HCT116 (cell line): ENCODE measurements at places on chromosomes 6 and 20. TPM values are rescaled to one million over a fixed set of nuclear protein-coding genes. Genes with fewer than 3 reads are reported as not detected.

Gene BPI
- not detected for total RNA-seq

Gene PTPN1
- total RNA-seq, result 47.5 TPM

Gene SLC29A1
- total RNA-seq, result 67.6 TPM

Gene HAO1
- total RNA-seq, result 0.12 TPM

Gene MATN4
- 0.64 TPM for total RNA-seq

Gene GHRH
- not detected for total RNA-seq

Gene LAMA2
- total RNA-seq, result 8.2 TPM

Gene SLPI
- total RNA-seq, result 5.4 TPM

- H3K4me3 ChIP-seq, result no peak overlapping the region
- no peaks in the 10 kb centered on the region for H3K27me3 ChIP-seq
- H3K4me1 ChIP-seq, result no peaks in the 10 kb centered on the region
- no peak for DNase-seq
- H3K27ac ChIP-seq, result no peak overlapping the region
These were observed 510.5 kb downstream of the PHF3 start for GRCh38 chr6:64146094-64146493.

GRCh38 chr6:129500958-129501739, 208.8 kb downstream of the ARHGAP18 start:
- no peaks in the 10 kb centered on the region for H3K27me3 ChIP-seq
- H3K4me1 ChIP-seq, result peaks cover 67% of the 10 kb centered on the region
- peak; percentile 98 for DNase-seq
- H3K4me3 ChIP-seq, result peak overlapping the region; percentile 36

- H3K27me3 ChIP-seq, result no peaks in the 10 kb centered on the region
- DNase-seq, result no peak
- no peaks in the 10 kb centered on the region for H3K36me3 ChIP-seq
- no peak overlapping the region for H3K4me3 ChIP-seq
- H3K4me1 ChIP-seq, result no peaks in the 10 kb centered on the region
These were observed 200.3 kb downstream of the HTR1B start for GRCh38 chr6:77263003-77263402.

- H3K27me3 ChIP-seq, result no peaks in the 10 kb centered on the region; the same call in 1 of the 2 replicates
- H3K4me1 ChIP-seq, result peaks cover 5% of the 10 kb centered on the region; the same call in 1 of the 2 replicates
- no peak overlapping the region for H3K27ac ChIP-seq
- no peak overlapping the region for H3K4me3 ChIP-seq
- no peaks in the 10 kb centered on the region for H3K36me3 ChIP-seq
- peak; percentile 46 for DNase-seq
These were observed 101.7 kb upstream of the FOXA2 start for GRCh38 chr20:22686097-22686496.

GRCh38 chr6:81624453-81624852, 128.0 kb downstream of the TENT5A start:
- H3K4me3 ChIP-seq, result no peak overlapping the region
- no peaks in the 10 kb centered on the region for H3K27me3 ChIP-seq
- H3K36me3 ChIP-seq, result no peaks in the 10 kb centered on the region
- H3K27ac ChIP-seq, result no peak overlapping the region
- no peak for DNase-seq

GRCh38 chr20:61497029-61497627, 245.1 kb downstream of the CDH4 start:
- no peak for DNase-seq
- no peak overlapping the region for H3K4me3 ChIP-seq
- H3K4me1 ChIP-seq, result no peaks in the 10 kb centered on the region
- H3K36me3 ChIP-seq, result no peaks in the 10 kb centered on the region
- H3K27ac ChIP-seq, result no peak overlapping the region

- H3K36me3 ChIP-seq, result no peaks in the 10 kb centered on the region
- H3K27ac ChIP-seq, result no peak overlapping the region
- no peaks in the 10 kb centered on the region for H3K27me3 ChIP-seq
- H3K4me3 ChIP-seq, result no peak overlapping the region
- peaks cover 25% of the 10 kb centered on the region for H3K4me1 ChIP-seq
- no peak for DNase-seq
These were observed 1.9 kb downstream of the ABRACL start for GRCh38 chr6:139030228-139030963.

- no peaks in the 10 kb centered on the region for H3K4me1 ChIP-seq
- H3K4me3 ChIP-seq, result no peak overlapping the region
- H3K27me3 ChIP-seq, result no peaks in the 10 kb centered on the region
- DNase-seq, result no peak
- H3K27ac ChIP-seq, result no peak overlapping the region
These were observed 25.2 kb downstream of the PACSIN1 start for GRCh38 chr6:34491091-34491430.

DNA sequence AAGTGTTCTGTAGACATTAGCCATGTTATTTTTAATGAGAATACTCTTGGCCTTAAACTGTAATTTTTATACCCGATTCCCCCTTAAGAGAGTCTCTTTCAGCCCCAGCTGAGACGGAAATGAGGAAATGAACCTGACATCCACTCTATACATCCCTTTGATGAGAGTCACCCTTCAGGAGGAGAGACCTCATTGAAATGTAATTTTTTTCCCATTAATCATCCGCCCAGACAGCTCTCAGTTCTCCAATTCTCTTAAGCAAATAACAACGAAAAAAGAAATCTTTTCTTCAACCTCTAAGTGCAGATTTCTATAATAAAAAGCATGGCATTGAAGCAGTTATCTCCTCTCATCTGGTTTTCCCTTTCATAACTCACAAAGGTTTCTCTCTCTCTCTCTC, 243.8 kb upstream of the PMEPA1 start:
- no peaks in the 10 kb centered on the region for H3K4me1 ChIP-seq
- no peaks in the 10 kb centered on the region; the same call in 1 of the 2 replicates for H3K27me3 ChIP-seq
- DNase-seq, result no peak

GRCh38 chr6:136464148-136464547, 86.1 kb downstream of the MAP7 start:
- H3K27me3 ChIP-seq, result no peaks in the 10 kb centered on the region
- H3K36me3 ChIP-seq, result no peaks in the 10 kb centered on the region
- H3K27ac ChIP-seq, result no peak overlapping the region
- H3K4me1 ChIP-seq, result no peaks in the 10 kb centered on the region
- H3K4me3 ChIP-seq, result no peak overlapping the region

DNA sequence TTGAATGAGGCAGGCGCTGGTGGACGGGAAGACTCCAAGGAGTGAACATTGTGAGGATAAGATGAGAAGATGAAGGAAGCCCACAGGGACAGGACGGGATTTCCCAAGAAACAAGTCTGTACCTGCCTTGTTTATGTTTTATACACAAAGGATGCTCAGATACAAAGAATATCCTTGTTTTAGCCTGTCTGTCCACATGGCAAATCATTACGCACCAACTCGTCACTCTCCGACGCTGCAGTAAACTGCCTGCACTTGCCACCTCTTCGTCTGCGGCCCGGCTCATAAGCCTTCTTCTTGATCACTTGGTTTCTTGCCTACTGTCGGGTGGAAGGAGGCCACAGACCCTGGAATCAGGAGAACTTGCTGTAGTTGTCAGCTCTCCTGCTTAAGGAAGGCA, 85.4 kb downstream of the CD83 start:
- no peaks in the 10 kb centered on the region for H3K4me1 ChIP-seq
- H3K27ac ChIP-seq, result no peak overlapping the region
- H3K36me3 ChIP-seq, result no peaks in the 10 kb centered on the region
- no peaks in the 10 kb centered on the region for H3K27me3 ChIP-seq
- no peak overlapping the region for H3K4me3 ChIP-seq

DNA sequence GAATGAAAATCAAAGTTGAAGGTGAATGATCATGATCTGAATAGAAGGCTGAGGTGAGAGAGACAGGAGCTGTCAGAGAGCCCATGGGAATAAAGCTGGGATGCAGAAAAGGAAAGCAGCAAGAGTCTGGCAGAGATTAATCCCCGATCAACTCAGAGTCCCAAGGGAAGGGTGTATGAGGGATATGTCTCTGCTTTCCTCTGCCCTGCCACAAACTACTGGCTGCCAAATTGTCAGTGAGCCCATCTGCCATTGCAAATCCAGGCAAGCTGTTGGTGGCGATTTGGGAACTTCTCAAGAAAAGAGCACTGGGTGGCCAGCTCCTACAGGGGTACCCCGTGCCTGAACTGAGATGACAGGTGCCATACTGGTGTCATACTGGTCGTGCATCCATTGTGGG, 705.5 kb upstream of the MAN1A1 start:
- H3K36me3 ChIP-seq, result no peaks in the 10 kb centered on the region
- no peak overlapping the region for H3K27ac ChIP-seq
- DNase-seq, result no peak
- H3K4me3 ChIP-seq, result no peak overlapping the region
- no peaks in the 10 kb centered on the region for H3K4me1 ChIP-seq

DNA sequence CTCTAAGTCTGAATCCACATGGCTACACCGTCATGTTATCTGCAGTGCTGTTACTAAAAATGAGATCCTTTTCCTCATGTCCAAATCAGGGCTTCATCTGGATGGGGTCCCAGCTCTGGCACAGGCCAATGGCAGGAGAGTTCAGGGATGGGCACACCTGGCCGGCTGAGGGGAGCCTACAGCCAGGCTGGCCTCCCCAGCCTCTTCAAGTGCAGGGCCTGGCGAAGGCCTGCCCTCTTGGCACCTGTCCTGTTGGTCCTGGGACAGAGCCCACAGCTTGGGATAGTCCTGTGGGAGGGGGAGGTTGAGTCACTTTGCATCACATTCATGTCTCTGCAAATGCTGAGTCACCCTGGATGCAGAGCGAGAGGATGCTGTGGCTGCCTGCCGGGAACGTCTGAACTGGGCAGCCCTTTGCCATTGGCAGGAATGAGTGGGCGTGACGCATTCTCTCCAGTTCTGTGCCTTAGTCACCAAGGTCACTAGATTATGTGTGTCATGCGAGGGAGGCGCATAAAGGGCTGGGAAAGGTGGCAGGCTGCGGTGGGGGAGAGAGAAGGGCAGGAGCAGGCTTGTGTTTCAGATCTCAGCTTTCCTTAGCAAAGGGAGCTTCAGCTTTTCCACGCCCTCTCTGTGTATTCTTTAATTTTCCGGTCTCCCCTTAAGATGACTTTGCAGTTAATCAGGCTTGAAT, 223.2 kb upstream of the ECI2 start:
- H3K4me1 ChIP-seq, result peaks cover 26% of the 10 kb centered on the region
- no peaks in the 10 kb centered on the region for H3K36me3 ChIP-seq
- H3K27ac ChIP-seq, result peak overlapping the region; percentile 69
- no peaks in the 10 kb centered on the region for H3K27me3 ChIP-seq

DNA sequence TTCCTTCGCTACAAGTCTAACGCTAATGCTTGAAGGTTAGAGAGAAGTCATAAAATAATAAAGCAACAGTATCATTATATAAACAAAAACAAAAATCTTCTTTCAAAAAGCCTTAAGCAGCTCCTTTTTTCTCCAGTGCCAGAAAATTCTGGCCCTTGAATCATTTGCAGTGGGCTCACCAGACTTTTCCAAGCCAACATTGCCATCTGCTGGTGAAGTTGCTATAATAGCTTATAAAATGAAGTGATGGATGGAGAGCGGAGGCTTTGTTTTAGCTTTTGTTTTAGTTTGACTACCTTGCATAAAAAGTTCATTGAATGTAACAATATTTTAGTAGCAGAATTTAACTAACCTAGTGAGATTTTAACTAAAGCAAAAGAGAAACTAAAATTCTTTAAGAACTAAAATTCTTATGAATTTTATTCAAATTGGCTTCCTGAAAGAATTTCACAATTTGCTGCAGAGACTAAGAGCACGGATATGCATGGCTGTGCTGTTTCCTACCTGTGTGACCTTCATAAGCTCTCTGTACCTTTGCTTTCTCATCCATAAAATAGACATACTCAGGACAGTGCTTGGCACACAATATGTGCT, 44.8 kb upstream of the SLC2A12 start:
- no peaks in the 10 kb centered on the region for H3K4me1 ChIP-seq
- no peaks in the 10 kb centered on the region for H3K36me3 ChIP-seq
- no peak overlapping the region for H3K4me3 ChIP-seq
- DNase-seq, result peak; percentile 67

DNA sequence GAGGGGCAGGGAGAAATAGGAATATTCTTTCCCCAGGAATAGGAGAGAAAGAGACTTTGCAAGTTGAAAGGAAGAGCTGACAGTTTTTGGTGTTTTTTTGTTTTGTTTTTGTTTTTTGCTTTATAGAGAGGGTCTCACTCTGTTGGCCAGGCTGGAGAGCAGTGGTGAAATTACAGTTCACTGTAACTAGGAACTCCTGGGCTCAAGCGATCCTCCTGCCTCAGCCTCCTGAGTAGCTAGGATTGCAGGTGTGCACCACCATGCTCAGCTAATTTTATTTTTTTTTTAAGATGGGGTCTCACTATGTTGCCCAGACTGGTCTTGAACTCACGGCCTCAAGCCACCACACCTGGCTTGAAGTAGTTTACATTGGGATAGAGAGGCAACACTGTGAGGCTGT, 8.0 kb upstream of the L3MBTL3 start:
- H3K4me3 ChIP-seq, result no peak overlapping the region
- no peaks in the 10 kb centered on the region for H3K4me1 ChIP-seq
- H3K27me3 ChIP-seq, result no peaks in the 10 kb centered on the region
- no peak for DNase-seq

GRCh38 chr6:37669887-37670437, 27.7 kb downstream of the MDGA1 start:
- no peaks in the 10 kb centered on the region for H3K36me3 ChIP-seq
- H3K27me3 ChIP-seq, result no peaks in the 10 kb centered on the region
- H3K4me1 ChIP-seq, result peaks cover 36% of the 10 kb centered on the region
- no peak overlapping the region for H3K4me3 ChIP-seq
- DNase-seq, result no peak
- no peak overlapping the region for H3K27ac ChIP-seq

DNA sequence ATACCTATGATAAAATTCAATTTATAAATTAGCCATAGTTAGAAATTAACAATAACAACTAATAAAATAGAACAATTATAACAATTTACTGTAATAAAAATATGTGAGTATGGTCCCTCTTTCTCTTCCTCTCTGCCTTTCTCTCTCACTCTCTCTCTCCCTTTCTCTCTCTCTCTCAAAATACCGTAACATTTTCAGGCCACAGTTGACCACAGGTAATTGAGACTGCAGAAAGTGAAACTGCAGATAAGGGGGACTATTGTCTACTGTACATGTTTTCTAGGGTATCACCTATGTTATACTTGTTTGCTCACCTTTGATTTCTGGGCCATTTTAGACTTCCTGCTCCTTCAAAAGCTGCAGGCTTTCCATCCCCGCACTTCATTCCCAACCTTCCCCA, 46.8 kb downstream of the LY86 start:
- no peak overlapping the region for H3K4me3 ChIP-seq
- H3K27me3 ChIP-seq, result peaks cover 8% of the 10 kb centered on the region; the same call in 1 of the 2 replicates
- no peak overlapping the region for H3K27ac ChIP-seq
- no peaks in the 10 kb centered on the region for H3K4me1 ChIP-seq
- no peaks in the 10 kb centered on the region for H3K36me3 ChIP-seq
- DNase-seq, result no peak

GRCh38 chr6:111038534-111039252, 48.6 kb upstream of the SLC16A10 start:
- no peaks in the 10 kb centered on the region for H3K36me3 ChIP-seq
- no peak for DNase-seq
- no peak overlapping the region for H3K4me3 ChIP-seq
- no peak overlapping the region for H3K27ac ChIP-seq
- no peaks in the 10 kb centered on the region for H3K4me1 ChIP-seq
- H3K27me3 ChIP-seq, result no peaks in the 10 kb centered on the region

GRCh38 chr20:44738813-44739477, 6.7 kb upstream of the KCNK15 start:
- peak; percentile 89 for DNase-seq
- no peaks in the 10 kb centered on the region for H3K36me3 ChIP-seq
- no peak overlapping the region for H3K27ac ChIP-seq
- H3K4me3 ChIP-seq, result peak overlapping the region; percentile 47
